Hippocampal formation (tissue), 2 donors: ENCODE measurements at places on chromosomes 6 and 20.

DNA sequence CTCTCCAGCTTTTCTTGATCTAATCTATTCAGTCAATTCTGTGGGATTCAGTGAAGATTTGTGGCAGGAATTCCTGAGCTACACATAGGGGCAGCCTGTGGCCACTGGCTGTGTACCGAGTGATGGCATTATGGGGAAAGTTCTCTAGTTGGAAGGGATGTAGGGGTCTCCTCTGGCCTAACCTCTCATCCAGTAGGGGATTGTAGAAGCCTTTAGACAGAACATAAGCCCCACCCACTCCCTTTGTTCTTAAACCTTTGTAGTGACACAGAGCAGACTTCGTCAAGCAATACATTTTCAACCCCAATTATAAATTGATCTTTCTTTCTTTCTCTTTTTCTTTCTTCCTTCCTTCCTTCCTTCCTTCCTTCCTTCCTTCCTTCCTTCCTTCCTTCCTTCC, 188.9 kb downstream of the QKI start:
- DNase-seq, result no peak

GRCh38 chr6:34070315-34071135, 75.4 kb downstream of the GRM4 start:
- DNase-seq, result no peak

GRCh38 chr6:36933519-36933918, 21.0 kb upstream of the PI16 start:
- DNase-seq, result no peak

DNA sequence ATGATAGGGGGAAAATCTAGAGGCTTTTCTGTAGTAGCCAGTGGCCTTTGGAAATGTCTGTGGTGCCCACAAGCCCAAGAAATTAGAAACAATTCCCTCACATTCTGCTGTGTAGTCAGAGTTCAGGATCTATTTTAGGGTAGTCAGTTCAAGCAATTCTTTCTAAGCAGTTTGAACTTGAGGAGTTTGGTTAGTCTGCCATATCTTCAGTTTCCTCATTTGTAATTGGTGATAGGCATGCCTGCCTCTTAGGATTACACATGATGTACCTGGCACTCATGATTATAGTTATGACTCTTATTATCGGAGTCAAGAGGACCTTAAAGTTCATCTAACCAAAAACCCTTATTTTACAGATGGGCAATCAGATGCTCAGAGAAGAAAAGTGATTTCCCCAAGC, 21.2 kb upstream of the MEP1A start:
- DNase-seq, result no peak

- peak; percentile 42 for DNase-seq
Observed at GRCh38 chr20:14336686-14337085, 726 bp downstream of the FLRT3 start.

GRCh38 chr20:23509247-23509913, 18.5 kb downstream of the CST8 start:
- DNase-seq, result no peak

- no peak for DNase-seq
Observed at GRCh38 chr6:143807103-143807772, 35.9 kb upstream of the LTV1 start.

DNA sequence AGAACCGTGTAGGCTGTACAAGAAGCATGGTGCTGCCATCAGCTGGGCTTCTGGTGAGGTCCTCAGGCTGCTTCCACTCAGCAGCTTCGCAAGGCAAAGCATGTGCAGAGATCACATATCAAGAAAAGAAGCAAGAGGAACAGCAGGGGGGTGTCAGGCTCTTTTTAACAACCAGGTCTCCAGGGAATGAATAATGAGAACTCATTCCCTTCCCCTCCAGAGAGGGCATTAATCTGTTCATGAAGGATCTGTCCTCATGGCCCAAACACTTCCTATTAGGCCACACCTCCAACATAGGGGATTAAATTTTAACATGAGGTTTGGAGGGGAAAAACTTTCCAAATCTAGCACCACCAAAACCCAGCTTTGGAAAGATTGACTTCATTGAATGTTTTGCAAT, 20.0 kb downstream of the GINM1 start:
- DNase-seq, result no peak

DNA sequence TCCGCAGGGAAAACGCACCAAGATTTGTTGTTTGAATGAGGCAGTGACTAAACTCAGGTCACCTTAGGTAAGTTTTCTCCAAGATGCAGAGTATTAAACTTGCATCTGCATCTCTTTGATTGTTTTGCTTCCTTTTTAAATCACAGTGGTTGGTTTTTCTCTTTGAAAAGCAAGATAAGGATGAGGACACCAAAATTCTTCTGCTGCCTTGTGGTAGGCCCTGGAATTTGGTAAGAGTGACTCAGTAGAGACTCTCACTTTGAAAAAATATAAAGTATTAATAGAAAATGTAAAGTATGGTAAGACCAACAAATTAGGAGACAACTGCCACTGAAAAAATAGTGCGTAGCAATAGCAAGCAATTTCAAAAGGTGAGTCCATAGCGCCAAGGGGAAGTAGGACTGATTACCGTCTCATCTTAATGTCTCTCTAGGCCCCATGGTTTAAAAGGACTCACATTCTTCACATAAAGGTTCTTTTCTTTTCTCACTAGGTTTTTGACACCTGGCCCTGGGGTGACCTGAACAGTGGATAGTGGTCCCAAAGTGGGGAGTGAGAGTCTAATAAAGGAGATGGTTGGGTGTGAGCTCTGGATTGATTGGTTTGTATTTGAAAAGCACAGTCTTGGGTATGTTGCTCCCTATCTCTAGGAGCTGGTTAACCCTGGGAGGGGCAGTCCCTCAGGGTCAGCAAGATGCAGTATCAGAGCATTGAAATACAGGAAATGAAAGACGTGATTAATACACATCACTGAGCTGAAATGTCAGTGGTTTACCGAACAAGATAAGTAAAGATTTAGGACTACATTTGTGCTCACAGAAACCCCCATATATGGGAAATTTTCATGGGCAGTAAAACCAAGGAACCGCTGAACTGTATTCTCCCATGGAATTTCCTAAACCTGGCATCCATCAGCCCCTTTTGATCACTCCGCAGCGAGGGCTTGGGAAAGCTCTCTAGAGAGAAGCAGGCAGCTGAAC, 221.2 kb downstream of the SLC24A3 start:
- DNase-seq, result no peak

GRCh38 chr20:58760856-58761255, 68.3 kb downstream of the NPEPL1 start:
- DNase-seq, result no peak

GRCh38 chr6:39553029-39553428, 172.2 kb downstream of the KIF6 start:
- no peak for DNase-seq

- no peak for DNase-seq
Observed at GRCh38 chr6:15817100-15817499, 154.3 kb upstream of the DTNBP1 start.

- no peak for DNase-seq
Observed at GRCh38 chr20:35339007-35339406, 46.8 kb upstream of the FAM83C start.

DNA sequence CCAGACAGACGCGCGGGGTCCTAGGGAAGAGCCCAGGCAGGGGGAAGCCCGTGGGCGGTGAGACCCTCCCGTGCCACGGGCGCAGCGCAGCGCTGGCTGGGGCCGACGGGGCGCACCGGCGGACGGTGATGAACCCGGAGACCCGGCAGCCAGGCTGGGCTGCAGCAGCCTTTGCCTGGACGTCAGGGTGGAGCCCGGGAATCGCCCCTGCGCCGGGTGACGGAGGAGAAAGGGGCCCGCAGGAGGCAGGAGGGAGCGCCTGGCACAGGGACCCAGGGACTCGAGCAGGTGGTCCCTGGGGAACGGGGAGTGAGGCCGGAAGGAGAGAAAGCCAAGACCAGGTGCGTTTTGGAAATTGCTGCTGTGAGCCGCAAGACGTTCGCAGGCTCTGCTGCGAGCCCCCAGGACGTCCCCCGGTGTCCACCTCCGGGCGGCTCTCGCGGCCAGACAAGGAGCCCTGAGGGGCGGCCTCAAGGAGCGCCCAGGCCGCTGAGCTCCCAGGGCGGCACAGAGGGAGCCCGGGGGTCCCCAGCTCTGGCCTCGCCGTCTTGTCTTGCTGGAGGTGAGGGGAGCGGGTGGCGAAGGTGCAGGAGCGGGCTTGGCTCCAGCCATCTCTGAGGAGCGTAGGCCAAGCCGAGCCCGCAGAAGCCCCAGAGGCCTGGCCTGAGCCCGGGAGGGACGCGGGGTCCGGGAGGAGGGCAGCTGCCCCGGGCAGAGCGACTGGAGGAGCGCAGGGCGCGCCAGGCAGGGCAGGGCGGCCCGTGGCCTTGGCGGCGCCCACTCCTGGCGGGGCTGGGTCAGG, 191.2 kb upstream of the PDE10A start:
- DNase-seq, result no peak

DNA sequence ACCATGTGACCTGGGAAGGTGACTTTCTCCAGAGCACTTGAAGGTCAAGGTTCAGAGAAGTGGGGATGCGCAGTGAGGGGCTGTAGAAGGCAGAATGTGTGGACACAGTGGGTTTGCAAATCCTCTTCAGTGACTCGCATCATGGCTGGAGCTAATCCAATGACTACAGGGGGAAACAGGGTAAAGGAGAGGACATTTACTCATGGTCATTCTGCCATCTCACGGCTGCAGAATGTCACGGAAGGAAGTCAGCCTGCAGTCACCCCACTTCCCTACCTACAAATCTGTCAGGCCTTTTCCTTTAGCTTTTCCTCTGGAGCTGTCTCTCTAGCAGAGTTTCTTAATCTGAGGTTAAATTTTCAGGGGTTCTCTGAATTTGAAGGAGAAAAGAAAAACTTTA, 337.6 kb downstream of the CDC5L start:
- DNase-seq, result no peak

- no peak for DNase-seq
Observed at GRCh38 chr20:49275636-49276035, 2.2 kb downstream of the ZNFX1 start.

GRCh38 chr6:125918681-125919566, 37.6 kb upstream of the HINT3 start:
- DNase-seq, result peak; percentile 17

DNA sequence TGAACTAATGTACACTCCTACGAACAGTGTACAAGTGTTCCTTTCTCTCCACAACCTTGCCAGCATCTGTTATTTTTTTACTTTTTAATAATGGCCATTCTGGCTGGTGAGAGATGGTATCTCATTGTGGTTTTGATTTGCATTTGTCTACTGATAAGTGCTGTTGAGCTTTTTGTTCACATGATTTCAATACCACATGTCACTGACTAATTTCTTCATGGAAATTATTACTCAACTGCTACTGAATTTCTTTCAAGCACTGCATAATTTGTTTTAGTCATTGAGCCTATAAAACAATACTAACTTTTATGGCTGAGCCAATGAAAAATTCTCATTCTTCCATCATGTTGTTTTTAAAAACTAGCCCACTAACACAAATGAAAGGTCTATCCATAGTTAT, 115.4 kb downstream of the FRK start:
- DNase-seq, result no peak

DNA sequence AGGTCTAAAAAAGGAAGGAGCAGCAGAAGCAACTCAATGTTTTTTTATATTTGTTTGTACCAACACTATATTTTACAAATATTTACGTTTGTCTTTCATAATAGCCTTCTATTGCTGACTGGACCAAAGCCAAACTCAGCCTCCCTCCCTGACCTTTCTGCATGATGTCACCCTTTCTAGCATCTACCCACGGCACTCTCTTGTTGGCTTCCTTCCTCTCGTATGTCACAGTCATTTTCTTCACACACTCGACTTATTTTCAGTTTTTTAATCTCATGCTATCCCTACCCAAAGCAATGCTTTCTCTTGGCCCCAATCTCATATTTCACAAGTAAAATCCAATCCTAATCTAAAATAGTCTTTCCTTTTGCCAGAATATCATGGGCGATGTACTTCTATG, 16.3 kb upstream of the FAM8A1 start:
- no peak for DNase-seq

- no peak for DNase-seq
Observed at GRCh38 chr6:35451354-35452182, 570 bp upstream of the FANCE start.

- no peak for DNase-seq
Observed at GRCh38 chr20:10476319-10476724, 41.2 kb downstream of the SLX4IP start.

DNA sequence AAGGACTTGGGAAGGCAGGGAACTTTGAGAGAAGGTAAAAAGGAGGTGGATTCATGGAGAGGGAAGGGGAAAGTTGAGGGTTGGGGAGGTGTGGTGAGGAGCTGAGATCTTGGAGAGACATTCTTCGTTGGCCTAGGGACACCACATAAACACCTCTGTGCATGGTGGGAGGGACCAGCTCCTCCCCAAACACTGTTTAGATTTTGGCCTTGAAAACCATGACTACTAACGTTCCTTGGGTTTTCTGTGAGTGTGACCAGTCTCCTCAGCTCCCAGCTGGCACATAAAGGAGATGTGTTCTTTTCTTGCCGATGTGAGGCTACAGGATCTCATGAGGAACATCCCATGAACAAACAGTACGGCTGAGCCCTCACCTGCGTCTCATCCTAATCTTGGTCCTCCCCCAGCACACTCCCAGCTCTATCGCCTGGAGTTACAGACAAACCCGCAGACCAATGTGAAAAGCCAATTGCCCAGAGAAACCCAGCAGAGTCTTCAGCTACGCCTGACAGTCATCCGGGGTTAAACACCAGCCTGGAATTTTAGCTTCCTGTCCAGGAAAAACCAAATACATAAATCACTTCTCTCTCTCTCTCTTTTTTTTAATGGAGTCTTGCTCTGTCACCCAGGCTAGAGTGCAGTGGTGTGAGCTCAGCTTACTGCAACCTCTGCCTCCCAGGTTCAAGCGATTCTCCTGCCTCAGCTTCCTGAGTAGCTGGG, 22.0 kb upstream of the DDR1 start:
- DNase-seq, result no peak

DNA sequence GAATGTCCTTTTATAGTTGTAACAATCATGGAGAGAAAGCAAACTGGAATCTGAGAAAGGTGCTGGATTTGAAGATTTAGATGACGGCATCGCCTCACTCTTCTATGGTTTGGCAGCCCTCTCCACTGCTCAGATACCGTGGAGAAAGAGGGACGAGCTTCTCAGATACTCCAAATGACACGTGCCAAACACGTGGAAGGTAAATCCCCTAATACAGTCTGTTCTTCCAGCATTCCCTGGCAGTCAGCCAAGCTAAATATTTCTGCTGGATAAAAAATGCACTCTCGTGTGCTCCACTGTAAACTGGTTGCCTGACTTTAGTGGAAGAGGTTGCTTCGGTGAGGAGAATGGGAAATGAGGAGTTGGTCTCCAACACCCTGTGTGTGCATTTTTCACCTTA, 16.7 kb upstream of the PRDM1 start:
- no peak for DNase-seq

- DNase-seq, result no peak
Observed at GRCh38 chr6:121858986-121859385, 423.5 kb downstream of the GJA1 start.

GRCh38 chr6:43781941-43782704, 12.1 kb downstream of the VEGFA start:
- DNase-seq, result no peak

DNA sequence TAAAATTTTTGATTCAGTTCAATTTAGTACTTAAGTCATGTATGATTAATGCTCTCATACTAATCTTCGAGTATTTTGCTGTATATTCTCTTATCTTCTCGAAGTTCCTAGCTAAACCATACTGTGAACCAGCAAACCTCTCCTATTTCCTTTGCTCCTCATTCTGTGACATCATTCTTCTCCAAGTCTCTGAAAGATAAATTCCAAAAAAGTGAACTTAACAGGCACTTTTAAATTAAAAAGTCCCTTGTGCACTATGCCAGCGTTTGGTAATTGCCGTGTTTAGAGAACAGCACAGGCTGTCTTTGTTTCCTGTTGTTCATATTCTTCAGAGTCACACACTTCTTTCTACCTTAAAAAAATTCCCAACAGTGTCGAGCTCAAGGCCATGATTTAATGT, 188.4 kb upstream of the PHACTR1 start:
- no peak for DNase-seq
